GM23338 (cell line): ENCODE measurements at places on chromosomes 7 and 10. TPM values are rescaled to one million over a fixed set of nuclear protein-coding genes. Genes with fewer than 3 reads are reported as not detected.

DNA sequence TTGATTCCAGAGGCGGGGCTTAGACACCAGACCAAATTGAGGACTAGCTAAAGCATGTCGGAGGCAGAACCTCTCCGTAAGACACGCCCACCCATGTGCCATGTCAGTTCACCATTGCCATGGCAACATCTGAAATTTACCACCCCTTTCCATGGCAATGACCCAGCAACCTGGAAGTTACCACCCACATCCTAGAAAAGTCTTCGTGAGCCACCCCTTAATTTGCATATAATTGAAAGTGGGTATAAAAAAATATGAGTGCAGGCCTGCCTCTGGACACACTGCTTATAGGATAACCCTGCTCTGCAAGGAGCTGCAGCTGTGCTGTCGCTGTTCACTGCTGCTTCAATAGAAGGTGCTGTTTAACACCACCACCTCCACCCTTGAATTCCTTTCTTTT, 28.0 kb downstream of the TMEM270 start:
- H3K4me3 ChIP-seq, result no peak overlapping the region
- H3K4me1 ChIP-seq, result no peaks in the 10 kb centered on the region
- no peaks in the 10 kb centered on the region for H3K27me3 ChIP-seq
- H3K36me3 ChIP-seq, result no peaks in the 10 kb centered on the region
- DNase-seq, result peak; percentile 70

GRCh38 chr7:50448823-50449222, 1.3 kb downstream of the FIGNL1 start:
- DNase-seq, result no peak
- H3K36me3 ChIP-seq, result no peaks in the 10 kb centered on the region
- H3K4me3 ChIP-seq, result no peak overlapping the region

DNA sequence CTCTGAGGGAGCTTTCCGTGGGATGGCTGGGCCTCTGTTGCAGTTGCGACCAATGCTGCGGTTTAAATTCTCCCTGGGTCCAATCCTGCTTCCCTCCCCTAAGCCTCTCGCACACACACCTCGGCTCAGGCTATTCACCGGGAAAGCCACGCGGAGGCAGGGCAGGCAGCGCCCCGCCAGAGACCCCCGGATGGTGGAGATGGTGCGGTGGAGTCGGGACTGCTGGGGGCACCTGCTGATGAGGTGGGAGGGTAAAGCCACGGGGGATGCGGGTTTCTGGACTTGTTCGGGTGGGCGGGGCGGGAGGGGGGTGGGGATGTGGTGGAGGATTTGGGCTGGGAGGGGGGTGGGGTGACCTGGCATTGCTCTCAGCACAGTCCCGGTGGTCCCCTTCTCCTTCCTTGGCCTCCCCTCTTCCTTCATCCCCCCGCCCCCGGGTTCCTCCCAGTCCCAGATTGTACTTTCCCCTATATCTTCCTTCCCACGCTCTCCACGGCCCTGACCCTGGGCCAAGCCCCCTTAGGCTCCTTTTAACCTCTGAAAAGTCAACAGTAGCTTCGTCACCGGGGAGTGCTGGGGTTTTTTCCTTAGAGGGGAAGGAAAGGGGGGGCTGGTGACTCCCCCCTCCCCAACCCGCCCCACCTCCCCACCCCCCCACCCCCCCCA, 16.4 kb downstream of the UNCX start:
- peaks cover 29% of the 10 kb centered on the region for H3K4me1 ChIP-seq
- DNase-seq, result no peak
- no peak overlapping the region for H3K27ac ChIP-seq

DNA sequence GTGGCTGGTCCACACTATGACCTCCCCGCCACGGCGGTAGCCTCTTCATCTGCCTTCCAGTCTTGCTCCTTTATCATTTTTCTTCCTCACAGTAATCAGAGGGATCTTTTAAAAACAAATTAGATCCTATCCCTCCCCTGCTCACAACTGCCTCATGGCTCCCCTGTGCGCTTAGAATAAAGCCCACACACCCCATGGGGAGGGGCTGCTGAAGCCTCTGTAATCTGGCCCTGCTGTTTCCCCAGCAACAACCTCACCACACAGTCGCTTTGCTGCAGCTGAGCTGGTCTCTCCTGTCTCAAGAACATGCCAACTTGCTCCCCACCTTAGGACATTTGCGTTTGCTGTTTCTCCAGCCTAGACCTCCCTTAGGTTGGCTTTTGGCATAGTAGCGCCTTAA, 41.0 kb downstream of the SP8 start:
- peak; percentile 34 for DNase-seq
- no peak overlapping the region for H3K4me3 ChIP-seq
- H3K4me1 ChIP-seq, result no peaks in the 10 kb centered on the region
- no peak overlapping the region for H3K27ac ChIP-seq

- H3K27me3 ChIP-seq, result no peaks in the 10 kb centered on the region
- no peak overlapping the region for H3K27ac ChIP-seq
- no peaks in the 10 kb centered on the region for H3K4me1 ChIP-seq
- H3K4me3 ChIP-seq, result no peak overlapping the region
These were observed 9.3 kb upstream of the GALNTL5 start for GRCh38 chr7:151946932-151947331.

DNA sequence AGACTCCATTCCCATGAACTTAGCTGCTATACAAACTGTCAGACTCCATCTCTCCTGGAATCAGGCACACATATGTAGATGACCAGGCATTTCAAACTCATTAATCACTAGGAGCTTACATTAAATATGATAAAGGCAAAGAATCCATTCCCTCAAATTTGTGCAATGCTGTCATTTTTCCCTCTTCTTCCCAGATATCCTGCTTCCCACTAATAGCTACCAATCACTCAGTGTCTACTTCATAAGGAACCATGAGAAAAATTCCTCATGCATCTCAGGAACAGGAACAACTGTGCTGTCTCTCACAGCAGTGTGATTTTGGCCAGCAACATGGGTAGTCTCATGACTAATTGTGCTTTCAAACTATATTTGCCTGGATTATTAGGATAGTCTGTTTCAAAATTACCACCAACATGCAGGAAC, 133.9 kb downstream of the DKK1 start:
- H3K27me3 ChIP-seq, result no peaks in the 10 kb centered on the region
- no peaks in the 10 kb centered on the region for H3K36me3 ChIP-seq
- H3K27ac ChIP-seq, result no peak overlapping the region
- H3K4me3 ChIP-seq, result no peak overlapping the region
- H3K4me1 ChIP-seq, result peaks cover 24% of the 10 kb centered on the region

GRCh38 chr10:106380706-106381105, 783.8 kb downstream of the SORCS1 start:
- no peaks in the 10 kb centered on the region for H3K27me3 ChIP-seq
- H3K36me3 ChIP-seq, result no peaks in the 10 kb centered on the region
- no peaks in the 10 kb centered on the region for H3K4me1 ChIP-seq
- no peak overlapping the region for H3K27ac ChIP-seq
- H3K4me3 ChIP-seq, result no peak overlapping the region
- DNase-seq, result no peak

GRCh38 chr7:82019551-82020475, 250.0 kb upstream of the HGF start:
- no peak overlapping the region for H3K27ac ChIP-seq
- DNase-seq, result no peak
- no peaks in the 10 kb centered on the region for H3K4me1 ChIP-seq
- H3K36me3 ChIP-seq, result no peaks in the 10 kb centered on the region
- no peaks in the 10 kb centered on the region for H3K27me3 ChIP-seq
- H3K4me3 ChIP-seq, result no peak overlapping the region

GRCh38 chr7:47596502-47597202, 14.7 kb upstream of the TNS3 start:
- DNase-seq, result peak; percentile 43
- H3K27me3 ChIP-seq, result no peaks in the 10 kb centered on the region
- H3K4me3 ChIP-seq, result no peak overlapping the region
- peaks cover 7% of the 10 kb centered on the region; the same call in 1 of the 2 replicates for H3K4me1 ChIP-seq

- H3K4me3 ChIP-seq, result no peak overlapping the region
- no peaks in the 10 kb centered on the region for H3K4me1 ChIP-seq
- H3K36me3 ChIP-seq, result no peaks in the 10 kb centered on the region
- H3K27ac ChIP-seq, result no peak overlapping the region
- DNase-seq, result no peak
- no peaks in the 10 kb centered on the region for H3K27me3 ChIP-seq
These were observed 6.1 kb upstream of the KEL start for GRCh38 chr7:142968229-142968628.

DNA sequence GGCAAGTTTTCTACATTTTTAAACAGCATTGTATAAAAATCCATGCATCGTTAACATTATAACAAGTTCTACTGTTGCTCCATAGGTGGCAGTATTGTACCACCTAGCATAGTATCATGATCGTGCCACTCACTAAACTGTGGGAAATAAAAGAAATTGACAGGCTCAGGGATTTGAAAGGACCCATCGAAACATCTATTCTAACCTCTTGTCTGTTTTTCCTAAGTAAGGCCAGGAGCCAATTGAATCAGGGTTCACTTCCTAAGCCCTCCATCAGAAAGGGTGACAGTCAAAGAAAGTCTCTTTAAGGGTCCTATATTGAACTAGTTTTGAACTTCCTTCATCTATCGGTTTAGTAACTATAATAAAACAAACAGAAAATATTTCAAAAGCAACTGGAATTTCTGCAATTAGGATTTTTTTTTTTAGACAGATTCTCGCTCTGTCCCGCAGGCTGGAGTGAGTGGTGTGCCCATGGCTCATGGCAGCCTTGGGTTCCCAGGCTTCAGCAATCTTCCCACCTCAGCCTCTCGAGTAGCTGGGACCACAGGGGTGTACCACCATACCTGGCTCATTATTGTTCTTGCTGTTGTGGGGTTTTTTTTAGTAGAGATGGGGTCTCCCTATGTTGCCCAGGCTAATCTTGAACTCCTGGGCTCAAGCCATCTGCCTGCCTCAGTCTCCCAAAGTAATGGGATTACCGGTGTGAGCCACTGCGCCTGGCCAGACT, 9.4 kb downstream of the HACD1 start:
- no peaks in the 10 kb centered on the region for H3K27me3 ChIP-seq
- no peaks in the 10 kb centered on the region for H3K36me3 ChIP-seq
- peak; percentile 79 for DNase-seq
- no peak overlapping the region for H3K27ac ChIP-seq

DNA sequence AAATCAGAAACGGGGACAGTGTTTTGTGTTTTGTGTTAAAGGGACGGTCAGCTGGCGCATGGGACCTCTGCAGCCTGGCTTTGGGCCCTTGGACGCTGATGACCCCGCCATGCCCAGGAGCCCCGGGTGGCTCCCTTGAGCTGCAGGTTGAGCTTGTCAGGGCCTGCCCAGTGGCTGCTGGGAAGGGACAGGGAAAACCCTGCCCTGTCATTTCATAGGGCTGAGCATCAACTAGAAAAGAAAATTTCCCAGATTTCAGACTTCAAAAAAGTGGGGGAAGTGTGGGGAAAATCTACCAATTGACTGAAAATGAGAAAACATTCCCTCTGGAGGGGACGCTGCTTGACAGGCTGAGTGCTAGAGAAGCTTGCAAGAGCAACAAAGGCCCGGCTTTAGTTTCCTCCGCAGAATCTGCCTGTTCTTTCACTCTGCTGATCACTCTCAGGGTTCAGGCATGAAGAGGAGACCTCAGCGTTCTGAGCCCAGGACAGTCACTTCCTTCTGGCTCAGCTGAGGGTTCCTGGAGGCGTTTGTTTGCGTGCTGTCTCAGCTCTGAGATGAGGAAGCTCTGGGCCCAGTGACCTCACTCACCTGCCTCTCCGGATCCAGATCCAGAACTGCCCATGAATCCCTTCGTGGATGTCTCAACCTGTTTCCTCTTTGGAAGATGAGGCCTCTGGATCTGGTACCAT, 18.6 kb upstream of the DNAJB6 start:
- H3K27ac ChIP-seq, result 0 out of 2 replicates have a peak overlapping the region, but pooled peaks have one; percentile 74
- no peak for DNase-seq
- H3K4me1 ChIP-seq, result peaks cover 17% of the 10 kb centered on the region
- no peak overlapping the region for H3K4me3 ChIP-seq
- H3K27me3 ChIP-seq, result no peaks in the 10 kb centered on the region

- DNase-seq, result peak; percentile 42
- H3K4me1 ChIP-seq, result no peaks in the 10 kb centered on the region
- no peaks in the 10 kb centered on the region for H3K27me3 ChIP-seq
- H3K27ac ChIP-seq, result no peak overlapping the region
- H3K36me3 ChIP-seq, result no peaks in the 10 kb centered on the region
- no peak overlapping the region for H3K4me3 ChIP-seq
These were observed 71.8 kb upstream of the VWDE start for GRCh38 chr7:12475362-12476063.

DNA sequence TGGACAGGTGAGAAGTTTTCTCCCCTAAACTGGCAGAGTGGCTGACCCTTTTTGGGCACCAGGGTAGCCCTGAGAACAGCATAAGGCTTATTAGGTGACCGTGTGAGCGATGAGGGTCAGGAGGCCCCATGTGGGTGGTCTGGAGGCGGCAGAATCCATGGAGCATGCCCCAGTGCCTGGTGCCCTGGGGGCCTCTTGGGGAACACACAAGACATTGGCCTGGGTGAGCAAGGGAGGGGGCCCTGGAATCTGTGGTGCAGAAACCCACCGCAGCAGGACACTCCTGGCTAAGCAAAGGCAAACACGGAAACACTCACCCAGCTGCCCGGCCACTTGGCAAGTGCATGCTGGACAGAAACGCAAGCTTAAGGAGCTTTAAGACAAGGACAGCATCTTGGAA, 29.5 kb downstream of the YKT6 start:
- no peaks in the 10 kb centered on the region for H3K36me3 ChIP-seq
- DNase-seq, result no peak
- no peak overlapping the region for H3K27ac ChIP-seq
- no peak overlapping the region for H3K4me3 ChIP-seq

DNA sequence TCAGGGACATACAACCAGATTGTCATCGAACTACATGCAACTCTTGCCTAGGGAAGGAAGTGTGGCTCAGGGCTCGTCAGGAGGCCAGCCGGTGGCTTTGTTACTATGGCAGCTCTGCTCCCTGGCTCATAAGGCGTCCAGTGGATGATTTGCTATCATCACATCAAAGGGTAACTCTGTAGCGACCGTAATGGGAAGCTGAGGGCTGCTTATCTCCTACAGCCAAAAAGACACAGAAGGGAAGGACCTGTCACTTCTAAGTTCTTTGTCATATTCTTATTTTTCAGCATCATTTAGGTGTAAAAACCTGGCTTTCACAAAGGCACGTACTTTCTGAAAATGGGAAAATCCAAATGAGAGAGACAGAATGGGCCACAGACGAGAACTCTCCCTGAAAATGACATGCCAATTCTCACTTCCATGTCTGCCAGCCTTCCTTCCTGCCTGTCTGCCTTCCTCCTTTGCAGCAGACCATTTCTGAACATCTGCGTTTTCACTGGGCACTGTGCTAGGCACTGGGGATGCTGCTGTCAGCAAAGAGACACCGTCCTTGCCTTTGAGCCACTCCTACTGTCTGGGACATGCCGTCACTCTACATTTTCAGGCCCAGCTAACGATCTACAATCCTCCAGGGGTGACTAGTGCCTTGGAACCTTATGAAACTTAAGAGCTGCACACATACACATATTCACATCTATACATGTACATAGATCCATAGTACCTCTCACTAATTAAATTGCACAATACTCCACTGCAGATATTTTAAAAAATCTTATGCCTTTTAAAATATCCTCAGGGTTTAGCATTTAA, 26.9 kb downstream of the ENKUR start:
- H3K4me3 ChIP-seq, result no peak overlapping the region
- H3K36me3 ChIP-seq, result no peaks in the 10 kb centered on the region
- H3K27me3 ChIP-seq, result no peaks in the 10 kb centered on the region
- H3K4me1 ChIP-seq, result no peaks in the 10 kb centered on the region

- no peaks in the 10 kb centered on the region for H3K27me3 ChIP-seq
- peaks cover 11% of the 10 kb centered on the region for H3K4me1 ChIP-seq
- H3K27ac ChIP-seq, result no peak overlapping the region
- no peak for DNase-seq
These were observed 69.6 kb upstream of the HDAC9 start for GRCh38 chr7:18425838-18426445.

GIMAP6 gene
- total RNA-seq, result not detected in 2 replicates

TMEM196 gene
- not detected in 2 replicates for total RNA-seq

ACSL5 gene
- not detected in 2 replicates for total RNA-seq

OPALIN gene
- total RNA-seq, result not detected in 2 replicates

SPOCK2 gene
- 2.6 and 3.6 TPM in 2 replicates for total RNA-seq
